ENCODE measurements at places on chromosomes 7 and 10.

- DNase-seq, result peak; percentile 65
- no peak overlapping the region for H3K4me3 ChIP-seq
- H3K27ac ChIP-seq, result no peak overlapping the region
- no peaks in the 10 kb centered on the region for H3K36me3 ChIP-seq
- peaks cover 13% of the 10 kb centered on the region for H3K4me1 ChIP-seq
- no peaks in the 10 kb centered on the region for H3K27me3 ChIP-seq
Measured at GRCh38 chr10:132396494-132397035, 435 bp upstream of the PWWP2B start.

DNA sequence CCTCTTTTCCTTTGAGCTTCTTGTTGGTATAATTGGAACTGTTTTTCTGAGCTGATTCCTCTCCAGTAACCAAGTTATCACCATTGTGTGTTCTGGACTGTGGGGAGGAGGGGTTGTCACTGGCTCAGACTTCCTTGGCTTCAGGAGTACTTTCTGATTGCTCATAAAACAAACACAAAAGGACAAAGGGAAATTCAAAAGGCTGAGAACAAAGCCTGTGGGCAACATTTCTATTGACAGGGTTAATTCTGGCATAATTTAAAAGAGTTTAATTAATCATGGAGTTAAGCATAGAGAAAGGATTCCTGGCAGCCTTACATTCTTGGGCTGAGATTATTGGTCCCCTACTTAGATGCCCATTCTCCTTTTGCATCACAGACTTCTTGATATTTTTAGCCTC, 222.9 kb upstream of the KMT2E start:
- no peak overlapping the region for H3K27ac ChIP-seq
- no peaks in the 10 kb centered on the region for H3K36me3 ChIP-seq
- no peak overlapping the region for H3K4me3 ChIP-seq
- no peak for DNase-seq

DNA sequence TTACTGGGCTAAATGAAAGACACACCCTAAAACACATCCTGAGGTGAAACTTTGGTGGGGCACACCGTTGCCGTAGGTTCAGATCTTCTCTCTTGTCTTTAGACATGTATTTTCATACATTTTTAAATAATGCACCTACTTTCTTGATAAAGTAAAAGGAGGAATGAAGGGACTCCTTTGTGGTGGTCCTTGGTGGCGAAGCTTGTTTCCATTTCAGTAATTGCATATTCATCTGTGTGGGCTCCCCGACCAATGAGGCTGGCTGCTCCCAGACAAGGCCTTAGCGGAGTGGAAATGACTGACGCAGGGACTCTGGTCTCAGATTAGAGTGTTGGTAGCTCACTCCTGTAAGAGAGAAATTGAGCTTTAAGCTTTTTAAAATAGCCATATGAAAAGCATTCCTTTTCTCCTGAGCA, 815 bp downstream of the CCSER2 start:
- peak overlapping the region; percentile 95 for H3K4me3 ChIP-seq
- H3K36me3 ChIP-seq, result peaks cover 12% of the 10 kb centered on the region
- peak overlapping the region; percentile 96 for H3K27ac ChIP-seq
- no peaks in the 10 kb centered on the region for H3K27me3 ChIP-seq
- H3K4me1 ChIP-seq, result peaks cover 32% of the 10 kb centered on the region

DNA sequence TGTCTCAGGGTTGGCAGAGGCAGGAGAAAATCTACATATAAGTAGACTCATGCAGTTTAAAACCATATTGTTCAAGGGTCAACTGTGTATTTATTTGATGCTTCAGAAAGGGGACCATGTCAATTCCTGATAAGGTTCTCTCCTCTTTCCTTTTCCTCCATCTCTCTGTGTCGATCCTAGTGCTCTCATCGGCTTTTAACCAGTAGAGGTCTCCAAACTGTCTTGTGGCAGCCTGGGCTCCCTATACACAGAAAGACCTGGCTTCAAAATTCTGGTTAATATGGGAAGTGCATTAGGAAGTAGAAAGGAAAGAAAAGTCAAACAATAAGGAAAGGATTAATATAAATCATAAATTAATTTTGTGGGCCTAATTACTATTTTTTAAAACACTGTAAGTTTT, 304.4 kb upstream of the C7orf33 start:
- H3K4me3 ChIP-seq, result no peak overlapping the region
- DNase-seq, result no peak
- H3K4me1 ChIP-seq, result no peaks in the 10 kb centered on the region
- peaks cover 4% of the 10 kb centered on the region for H3K27me3 ChIP-seq
- H3K36me3 ChIP-seq, result no peaks in the 10 kb centered on the region

- no peaks in the 10 kb centered on the region for H3K4me1 ChIP-seq
- H3K27me3 ChIP-seq, result no peaks in the 10 kb centered on the region
- no peak overlapping the region for H3K4me3 ChIP-seq
- H3K36me3 ChIP-seq, result no peaks in the 10 kb centered on the region
- H3K27ac ChIP-seq, result no peak overlapping the region
Measured at GRCh38 chr7:48628793-48629349, 295.5 kb upstream of the CDC14C start.

- H3K27ac ChIP-seq, result no peak overlapping the region
- DNase-seq, result no peak
- H3K36me3 ChIP-seq, result peaks cover 55% of the 10 kb centered on the region
- no peaks in the 10 kb centered on the region for H3K27me3 ChIP-seq
- no peak overlapping the region for H3K4me3 ChIP-seq
- H3K4me1 ChIP-seq, result no peaks in the 10 kb centered on the region
Measured at GRCh38 chr10:95896071-95896850, 11.5 kb upstream of the CC2D2B start.

GRCh38 chr7:140312141-140312846, 86.0 kb downstream of the SLC37A3 start:
- H3K4me1 ChIP-seq, result peaks cover 13% of the 10 kb centered on the region
- no peak overlapping the region for H3K27ac ChIP-seq
- no peaks in the 10 kb centered on the region for H3K27me3 ChIP-seq
- peaks cover 5% of the 10 kb centered on the region for H3K36me3 ChIP-seq

- no peak overlapping the region for H3K4me3 ChIP-seq
- peaks cover 9% of the 10 kb centered on the region for H3K4me1 ChIP-seq
- peaks cover 33% of the 10 kb centered on the region for H3K27me3 ChIP-seq
- no peaks in the 10 kb centered on the region for H3K36me3 ChIP-seq
- DNase-seq, result peak; percentile 30
Measured at GRCh38 chr7:70698219-70698832, 433.6 kb upstream of the GALNT17 start.

GRCh38 chr7:30647589-30648364, 34.5 kb downstream of the CRHR2 start:
- DNase-seq, result no peak
- no peaks in the 10 kb centered on the region for H3K4me1 ChIP-seq
- peaks cover 14% of the 10 kb centered on the region for H3K36me3 ChIP-seq
- H3K27ac ChIP-seq, result no peak overlapping the region
- H3K27me3 ChIP-seq, result no peaks in the 10 kb centered on the region

GRCh38 chr7:103795787-103796186, 193.7 kb downstream of the RELN start:
- no peak overlapping the region for H3K4me3 ChIP-seq
- no peaks in the 10 kb centered on the region for H3K4me1 ChIP-seq
- peaks cover 2% of the 10 kb centered on the region for H3K27me3 ChIP-seq
- no peak for DNase-seq
- no peak overlapping the region for H3K27ac ChIP-seq

GRCh38 chr7:106041140-106041717, 70.9 kb downstream of the SYPL1 start:
- H3K36me3 ChIP-seq, result no peaks in the 10 kb centered on the region
- H3K4me1 ChIP-seq, result peaks cover 27% of the 10 kb centered on the region
- H3K27me3 ChIP-seq, result peaks cover 2% of the 10 kb centered on the region
- no peak overlapping the region for H3K4me3 ChIP-seq

DNA sequence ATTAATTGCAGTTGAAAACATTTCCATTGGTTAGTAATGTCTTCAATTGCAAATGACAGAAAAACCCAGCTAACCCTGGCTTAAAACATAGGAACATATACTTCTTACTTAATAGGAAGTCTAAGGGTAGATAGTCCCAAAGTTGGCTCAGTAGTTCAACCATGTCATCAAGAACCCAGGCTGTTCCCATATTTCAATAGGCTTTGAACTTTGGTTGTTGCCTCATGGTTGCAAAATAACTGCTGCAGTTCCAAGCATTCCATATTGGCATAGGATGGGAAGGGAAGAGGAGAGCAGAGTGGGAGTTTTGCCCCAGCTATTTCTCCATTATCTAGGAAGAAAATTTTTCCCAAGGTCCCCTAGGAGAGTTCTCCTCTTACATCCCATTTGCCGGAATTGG, 81.4 kb upstream of the EEPD1 start:
- DNase-seq, result no peak
- H3K4me3 ChIP-seq, result no peak overlapping the region
- no peak overlapping the region for H3K27ac ChIP-seq

DNA sequence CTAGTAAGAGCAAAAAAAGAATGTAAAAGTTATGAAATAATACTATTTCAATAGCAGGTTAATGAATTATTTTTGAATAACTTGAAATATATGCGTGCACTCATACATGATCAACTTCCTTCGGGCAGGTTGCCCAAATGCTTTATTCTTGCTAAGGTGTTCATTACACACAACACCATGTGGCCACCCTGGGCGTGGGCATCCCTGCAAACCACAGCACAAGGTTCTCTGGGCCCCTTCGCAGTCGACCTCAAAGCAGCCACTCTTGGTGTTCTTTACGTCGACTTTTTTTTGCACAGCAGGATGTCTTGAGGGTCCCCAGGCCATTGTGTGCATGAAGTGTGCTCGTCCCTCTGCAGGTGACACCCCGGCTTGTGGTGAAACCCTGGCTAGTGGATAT, 300.7 kb upstream of the PITRM1 start:
- no peak overlapping the region for H3K27ac ChIP-seq
- H3K4me3 ChIP-seq, result no peak overlapping the region
- peaks cover 33% of the 10 kb centered on the region for H3K4me1 ChIP-seq

DNA sequence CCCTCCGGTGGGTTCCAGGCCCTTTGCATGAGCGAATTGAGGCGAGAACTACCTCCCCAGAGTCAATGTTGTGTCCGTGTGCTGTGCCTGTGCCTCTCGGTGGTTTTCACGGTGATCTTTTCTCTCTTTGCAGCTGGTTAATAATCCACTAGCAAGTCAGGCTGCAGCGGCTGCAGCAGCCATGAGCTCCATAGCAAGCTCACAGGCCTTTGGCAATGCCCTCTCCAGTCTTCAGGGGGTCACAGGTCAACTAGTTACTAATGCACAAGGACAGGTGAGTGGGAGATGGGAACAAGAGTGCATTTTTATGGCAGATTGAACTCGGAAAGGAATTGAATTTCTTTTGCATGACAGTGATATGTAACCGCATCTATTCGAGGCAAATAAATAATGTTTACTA, 159.7 kb upstream of the YAE1 start:
- no peak for DNase-seq
- H3K36me3 ChIP-seq, result no peaks in the 10 kb centered on the region
- no peaks in the 10 kb centered on the region for H3K4me1 ChIP-seq
- H3K27ac ChIP-seq, result no peak overlapping the region
- no peak overlapping the region for H3K4me3 ChIP-seq

DNA sequence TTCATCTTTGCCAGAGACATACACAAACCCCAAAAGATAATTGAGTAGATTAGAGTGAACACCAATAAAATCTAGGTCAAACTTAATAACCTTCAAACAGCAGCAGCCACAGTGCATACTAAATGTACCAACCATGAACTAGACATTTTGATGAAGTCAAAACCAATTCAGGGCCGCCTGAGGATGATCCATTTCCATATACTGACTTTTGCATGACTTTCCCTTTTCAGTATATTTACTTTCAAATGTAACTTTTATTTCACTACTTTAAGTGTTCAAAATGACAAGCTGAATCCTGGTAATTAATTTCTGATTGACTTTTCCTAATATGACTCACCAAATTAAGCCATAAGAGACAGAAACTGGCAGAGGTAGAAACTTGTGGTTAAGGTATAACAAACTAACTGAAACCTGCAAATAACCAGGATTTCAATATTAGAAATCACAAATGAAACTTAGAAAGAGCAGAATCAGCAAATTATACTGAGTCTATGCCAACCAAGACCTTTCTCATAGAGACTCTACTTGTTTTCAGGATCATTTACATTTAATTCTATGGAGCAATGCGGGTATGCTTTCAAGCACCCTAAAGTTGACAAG, 171.9 kb upstream of the LRRN3 start:
- peaks cover 14% of the 10 kb centered on the region for H3K4me1 ChIP-seq
- H3K4me3 ChIP-seq, result no peak overlapping the region
- peaks cover 3% of the 10 kb centered on the region for H3K36me3 ChIP-seq
- no peaks in the 10 kb centered on the region for H3K27me3 ChIP-seq

DNA sequence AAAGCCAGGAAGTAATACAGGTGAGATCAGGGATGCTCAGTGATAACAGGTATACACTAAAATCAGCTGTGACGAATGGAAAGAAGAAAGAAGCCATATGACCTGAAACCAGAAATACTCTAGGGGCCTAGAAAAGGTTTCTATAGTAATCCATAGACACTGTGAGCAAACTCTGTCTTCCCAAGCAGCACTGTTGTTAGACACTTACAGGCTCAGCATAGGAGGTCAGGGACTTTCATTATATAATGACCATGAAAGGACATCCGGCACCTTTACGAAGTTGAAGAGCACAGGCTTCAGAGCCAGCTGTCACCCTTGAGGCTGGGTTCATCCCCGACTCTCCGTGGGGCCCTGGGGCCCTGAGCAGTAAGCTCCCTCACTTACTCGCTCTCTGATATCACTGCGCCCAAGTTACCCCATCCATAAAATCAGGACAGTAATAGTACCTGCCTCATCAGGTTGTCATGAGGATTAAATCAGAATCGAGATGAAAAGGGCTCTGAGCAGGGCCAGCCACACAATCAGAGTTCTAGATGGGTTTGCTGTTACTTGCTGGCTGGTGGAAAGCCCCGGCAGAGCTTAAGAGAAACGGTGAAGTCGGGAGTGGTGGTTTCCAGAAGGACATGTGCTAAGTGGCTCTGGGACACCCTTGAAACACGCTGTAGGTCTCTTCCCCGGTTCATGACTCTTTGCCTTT, 79.5 kb downstream of the ITIH5 start:
- H3K36me3 ChIP-seq, result no peaks in the 10 kb centered on the region
- DNase-seq, result no peak
- H3K4me1 ChIP-seq, result peaks cover 9% of the 10 kb centered on the region
- no peak overlapping the region for H3K27ac ChIP-seq
- no peak overlapping the region for H3K4me3 ChIP-seq

GRCh38 chr7:70051726-70052125, 453.5 kb downstream of the AUTS2 start:
- no peak for DNase-seq
- no peaks in the 10 kb centered on the region for H3K36me3 ChIP-seq
- no peaks in the 10 kb centered on the region for H3K4me1 ChIP-seq
- no peaks in the 10 kb centered on the region for H3K27me3 ChIP-seq

GRCh38 chr10:101993221-101993620, 62.8 kb downstream of the ARMH3 start:
- no peak overlapping the region for H3K4me3 ChIP-seq
- no peaks in the 10 kb centered on the region for H3K27me3 ChIP-seq

GRCh38 chr10:112797855-112798254, 152.2 kb upstream of the TCF7L2 start:
- H3K27ac ChIP-seq, result no peak overlapping the region
- H3K36me3 ChIP-seq, result no peaks in the 10 kb centered on the region
- no peak overlapping the region for H3K4me3 ChIP-seq
- no peaks in the 10 kb centered on the region for H3K4me1 ChIP-seq
- H3K27me3 ChIP-seq, result no peaks in the 10 kb centered on the region
- no peak for DNase-seq

- no peak overlapping the region for H3K27ac ChIP-seq
- no peaks in the 10 kb centered on the region for H3K36me3 ChIP-seq
- DNase-seq, result no peak
- no peak overlapping the region for H3K4me3 ChIP-seq
- H3K27me3 ChIP-seq, result no peaks in the 10 kb centered on the region
Measured at GRCh38 chr7:46626691-46627310, 705.7 kb upstream of the IGFBP3 start.

Data from activated naive CD4-positive, alpha-beta T cell treated with anti-CD3 and anti-CD28 coated beads for 36 hours (primary cell).